ENCODE measurements at places on chromosomes 12 and 14.

- no peak for DNase-seq
These were observed 46.2 kb downstream of the DPF3 start for GRCh38 chr14:72847721-72848120.

DNA sequence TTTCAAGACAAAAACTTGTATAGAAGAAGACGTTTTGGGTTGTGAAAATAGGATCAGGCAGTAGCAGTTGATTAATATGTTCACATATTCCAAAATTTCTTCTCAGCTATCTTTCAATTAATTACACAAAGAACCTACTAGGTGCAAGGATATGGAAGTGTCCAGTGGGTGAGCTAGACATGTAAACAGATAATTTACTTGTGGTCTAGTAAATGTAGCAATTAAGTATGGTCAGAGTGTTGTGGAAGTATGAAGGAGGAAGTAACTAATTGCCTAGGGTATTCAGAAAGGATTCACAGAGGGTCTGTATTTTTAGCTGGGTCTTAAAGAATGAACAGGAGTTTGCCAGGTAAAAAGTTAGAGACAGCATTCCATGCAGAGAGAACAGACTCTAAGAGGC, 5.9 kb downstream of the GOLGA5 start:
- DNase-seq, result no peak

- DNase-seq, result no peak
These were observed 8.0 kb downstream of the KRT2 start for GRCh38 chr12:52644078-52644415.

DNA sequence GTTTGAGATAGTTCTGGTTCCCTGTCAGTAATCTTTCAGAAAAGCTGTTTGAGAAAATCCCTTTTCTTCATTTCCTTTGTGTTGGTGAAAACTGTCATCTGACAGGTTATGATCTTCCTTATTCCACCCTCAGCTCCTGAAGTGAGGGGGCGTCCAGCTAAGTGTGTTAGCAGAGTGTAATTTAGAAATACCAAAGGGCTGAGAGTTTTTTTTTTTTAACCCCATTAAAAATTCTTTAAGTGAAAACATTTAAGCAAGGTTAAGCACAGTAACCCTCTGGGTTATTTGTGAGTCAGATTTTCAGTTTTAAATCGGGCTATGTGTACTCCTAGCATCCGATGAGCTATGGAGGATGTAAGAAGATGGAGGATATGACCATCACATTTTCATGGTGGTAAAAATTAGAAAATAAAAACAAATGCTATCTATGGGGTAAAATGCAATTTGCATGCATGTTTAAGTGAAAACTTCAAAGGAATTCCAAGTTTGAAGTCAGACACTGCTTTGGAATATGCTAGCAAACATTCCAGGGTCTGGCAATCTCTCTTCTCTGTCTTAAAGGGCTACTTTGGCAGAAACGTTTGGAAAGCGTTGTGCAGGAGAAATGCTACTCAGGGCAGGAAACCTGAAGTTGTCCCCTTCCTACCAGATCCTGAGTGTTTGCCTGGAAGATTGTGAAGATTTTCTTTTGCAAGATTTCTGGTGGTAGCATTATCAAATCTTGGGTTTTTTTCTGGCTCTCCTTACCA, 197.0 kb upstream of the PRICKLE1 start:
- DNase-seq, result no peak

DNA sequence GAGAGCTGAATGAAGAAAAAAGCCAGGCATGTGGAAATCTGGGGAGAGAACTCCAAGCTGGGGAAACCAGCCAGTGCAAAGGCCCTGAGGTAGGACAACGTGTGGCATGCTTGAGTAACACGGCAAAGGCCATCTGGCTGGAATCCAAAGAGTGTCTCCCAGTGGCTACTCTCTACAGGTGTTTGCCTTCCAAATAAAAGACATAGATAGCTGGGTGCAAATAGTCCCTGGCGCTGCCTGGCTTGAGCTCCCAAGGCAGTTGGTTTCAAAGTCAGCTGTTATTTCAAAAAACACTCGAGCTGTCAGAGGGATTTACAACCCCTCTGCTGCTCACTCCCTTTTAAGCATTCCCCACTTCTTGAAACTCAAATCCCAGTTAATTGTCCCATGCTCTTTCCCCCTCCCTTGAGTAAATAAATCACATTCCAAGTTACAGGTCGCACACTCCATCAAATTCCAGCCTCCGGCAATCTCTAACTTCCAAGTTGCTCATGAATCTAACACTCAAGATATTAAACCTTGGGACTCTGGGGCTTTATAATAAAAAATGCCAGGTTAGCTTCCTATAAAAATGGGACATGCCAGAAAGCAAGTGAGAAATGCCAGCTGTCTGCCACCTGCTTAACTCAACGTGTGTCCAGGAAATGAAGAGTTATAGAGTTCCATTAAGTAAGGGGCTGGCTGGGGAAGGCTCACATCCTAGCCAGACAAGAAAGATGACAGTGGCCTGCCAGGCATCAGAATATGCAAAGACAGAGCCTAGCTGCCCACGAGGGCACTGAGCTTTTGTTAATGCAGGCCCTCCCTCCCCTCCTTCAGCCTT, 133.6 kb upstream of the NOS1 start:
- no peak for DNase-seq

- no peak for DNase-seq
These were observed 19.3 kb downstream of the BRF1 start for GRCh38 chr14:105281371-105282097.

DNA sequence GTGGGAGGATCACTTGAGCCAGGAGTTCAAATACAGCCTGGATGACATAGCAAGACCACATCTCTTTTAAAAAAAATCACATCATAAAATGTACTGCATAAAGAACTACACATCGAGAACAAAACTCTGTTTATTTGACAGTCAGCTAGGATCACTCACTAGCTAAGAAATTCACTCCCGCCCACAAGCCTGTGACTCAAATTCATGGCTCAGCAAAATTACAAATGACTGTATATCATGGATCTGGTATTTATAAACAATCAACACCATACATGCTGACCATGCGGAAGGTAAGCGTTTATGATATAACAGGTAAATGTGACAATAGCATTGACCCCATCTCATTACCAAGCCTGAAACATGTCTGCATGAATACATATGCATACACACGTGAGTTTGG, 206.5 kb downstream of the EFCAB11 start:
- DNase-seq, result no peak

DNA sequence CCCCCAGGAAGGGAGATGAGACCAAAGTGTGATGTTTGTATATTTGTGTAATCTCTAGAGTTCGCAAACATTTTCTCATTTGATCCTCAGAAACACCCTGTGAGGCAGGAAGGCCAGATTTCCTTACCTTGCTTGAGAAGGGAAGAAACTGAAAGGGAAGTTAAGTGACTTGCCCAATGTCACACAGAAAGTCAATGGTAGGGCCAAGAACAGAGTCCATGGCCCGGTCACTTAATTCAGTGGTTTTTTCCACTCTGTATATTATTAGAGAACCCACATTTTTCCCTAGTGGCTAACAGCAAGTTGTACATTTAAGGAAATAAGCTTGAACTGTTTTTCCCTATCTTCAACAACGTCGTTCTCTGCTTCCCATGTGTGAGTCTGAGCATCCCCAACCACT, 25.6 kb upstream of the CHPT1 start:
- DNase-seq, result no peak

DNA sequence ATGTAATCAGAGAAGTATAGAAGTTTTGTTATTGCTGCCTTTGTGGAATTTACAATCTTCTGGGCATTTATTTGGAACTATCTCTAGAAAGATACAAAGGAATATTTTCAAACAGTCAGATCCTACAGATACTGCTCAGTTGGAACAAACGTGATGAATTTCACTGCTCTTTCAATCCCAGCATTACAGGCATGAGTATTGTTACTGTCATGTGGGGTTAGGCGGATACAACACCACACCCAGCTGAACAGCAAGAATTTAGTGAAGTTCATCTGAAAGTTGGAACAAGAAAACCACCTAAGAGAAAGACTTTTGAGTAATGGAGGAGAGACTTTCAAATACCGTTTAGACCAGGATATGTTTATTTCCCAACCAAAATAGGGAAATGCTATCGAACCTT, 123.3 kb upstream of the PLXNC1 start:
- DNase-seq, result no peak

GRCh38 chr12:125121106-125121505, 55.9 kb downstream of the AACS start:
- no peak for DNase-seq

DNA sequence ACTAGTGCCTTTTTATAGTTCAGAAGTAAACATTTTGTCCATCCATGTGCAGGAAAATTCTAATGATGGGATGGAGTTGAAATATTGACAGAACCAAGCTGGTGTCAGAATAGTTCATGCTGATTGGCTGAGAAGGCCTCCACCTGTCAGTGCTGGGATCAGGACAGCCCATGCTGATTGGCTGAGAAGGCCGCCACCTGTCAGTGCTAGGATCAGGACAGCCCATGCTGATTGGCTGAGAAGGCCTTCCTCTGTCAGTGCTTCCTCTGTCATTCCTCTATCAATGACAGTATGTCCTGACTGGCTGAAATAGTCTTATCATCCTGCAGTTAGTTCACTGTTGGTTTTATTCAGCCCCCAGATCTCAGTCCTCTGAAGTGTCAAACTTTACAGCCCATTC, 95.7 kb downstream of the PPP2R5C start:
- DNase-seq, result no peak

- DNase-seq, result no peak
These were observed 104.0 kb upstream of the PLEKHA5 start for GRCh38 chr12:19025582-19025981.

GRCh38 chr14:36177489-36177888, 967 bp upstream of the PTCSC3 start:
- no peak for DNase-seq

DNA sequence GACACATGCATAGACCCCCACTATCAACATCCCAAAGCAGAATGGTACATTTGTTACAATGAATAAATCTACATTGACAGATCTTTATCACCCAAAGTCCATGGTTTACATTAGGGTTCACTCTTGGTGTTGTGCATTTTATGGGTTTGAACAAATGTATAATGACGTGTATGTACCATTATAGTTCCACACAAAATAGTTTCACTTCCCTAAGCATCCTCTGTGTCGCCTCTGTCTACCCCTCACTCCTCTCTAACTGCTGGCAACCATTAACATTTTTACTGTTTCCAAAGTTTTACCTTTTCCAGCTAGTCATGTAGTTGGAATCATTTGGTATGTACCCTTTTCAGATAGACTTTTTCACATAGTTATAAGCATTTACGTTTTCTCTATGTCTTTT, 69.5 kb upstream of the LMO3 start:
- no peak for DNase-seq

DNA sequence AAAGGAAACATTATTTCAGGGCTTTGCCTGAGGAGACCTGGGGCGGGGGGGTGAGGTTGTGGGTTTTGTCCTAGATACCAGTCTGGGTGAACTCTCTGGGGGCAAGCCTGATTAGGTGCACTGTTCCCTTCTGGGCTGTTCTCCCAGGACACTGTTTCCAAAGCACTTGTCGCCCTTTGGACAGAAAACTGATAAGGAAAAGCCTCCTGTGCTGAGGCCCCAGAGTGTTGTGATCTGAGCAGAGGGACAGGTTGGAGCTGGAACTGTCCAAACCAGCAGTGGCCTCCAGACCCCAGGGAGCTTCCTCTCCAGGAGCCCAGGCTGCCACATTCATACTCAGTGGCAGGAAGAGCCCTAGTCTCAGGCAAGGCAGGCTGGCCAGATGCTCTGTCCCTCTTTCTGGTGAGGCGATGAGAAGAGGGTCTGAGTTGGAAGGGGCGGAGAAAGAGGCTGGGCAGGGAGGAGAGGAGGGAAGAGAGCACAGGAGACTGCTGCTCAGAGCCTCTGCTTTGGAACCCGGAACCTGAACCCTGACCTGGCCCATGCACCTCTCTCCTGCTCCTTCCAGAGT, 1.9 kb downstream of the GALNT16 start:
- DNase-seq, result no peak

DNA sequence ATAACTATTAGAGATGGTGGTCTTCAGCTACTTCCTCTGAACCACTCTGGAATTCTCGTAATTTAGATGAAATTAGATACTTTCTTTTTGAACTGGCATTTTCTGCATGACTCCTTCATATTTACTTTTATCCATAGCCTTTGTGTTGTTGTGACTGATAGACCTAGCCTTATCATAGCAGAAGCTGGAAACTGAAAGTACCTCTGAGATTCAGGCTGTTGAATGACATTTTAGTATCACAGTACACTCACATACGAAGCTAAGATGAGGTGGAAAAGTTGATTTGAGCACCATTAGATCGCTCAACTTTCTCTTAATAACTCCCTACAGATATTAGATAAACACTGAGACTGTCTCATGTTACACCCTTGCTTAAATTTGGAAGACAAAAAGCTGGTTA, 525.1 kb upstream of the FBXO33 start:
- DNase-seq, result no peak

- DNase-seq, result no peak
These were observed 24.3 kb upstream of the PLEK2 start for GRCh38 chr14:67436006-67436866.

DNA sequence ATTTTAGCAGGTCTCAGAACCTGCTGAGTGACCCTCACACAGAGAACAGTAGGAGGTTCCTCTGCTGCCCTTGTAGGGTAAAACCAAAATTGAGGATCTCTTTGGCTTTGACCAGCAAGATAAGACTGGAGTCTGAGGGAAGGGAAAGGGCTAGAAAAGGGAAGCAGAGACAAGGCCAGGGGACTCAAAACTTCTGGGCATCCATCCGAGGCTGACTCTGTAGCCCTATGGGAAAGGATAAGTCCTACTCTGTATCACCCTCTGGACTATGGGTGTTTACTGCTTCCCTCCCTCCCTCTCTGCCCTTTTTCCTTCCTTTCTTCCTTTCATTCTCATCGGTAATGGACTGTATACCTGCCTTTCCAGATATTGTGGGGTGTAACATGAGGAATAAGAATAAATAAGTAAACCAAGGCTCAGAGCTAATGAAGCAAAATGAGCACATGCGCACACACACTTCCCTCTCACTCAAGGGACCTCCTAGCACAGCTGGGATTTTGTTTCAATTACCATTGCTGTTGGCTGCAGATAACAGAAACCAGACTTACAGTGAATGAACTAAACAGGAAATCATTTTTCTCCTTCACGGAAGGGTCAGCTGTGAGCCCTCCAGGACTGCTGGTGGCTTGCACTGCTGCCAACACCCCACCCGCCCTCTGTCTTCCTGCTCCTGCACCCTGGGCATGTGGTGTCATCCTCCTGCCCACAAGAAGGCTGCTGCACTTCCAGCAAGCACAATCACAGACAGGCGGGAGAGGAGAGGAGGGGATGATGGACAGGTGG, 404.4 kb upstream of the CCDC196 start:
- DNase-seq, result no peak

GRCh38 chr14:34874386-34875030, 652 bp downstream of the BAZ1A start:
- no peak for DNase-seq

DNA sequence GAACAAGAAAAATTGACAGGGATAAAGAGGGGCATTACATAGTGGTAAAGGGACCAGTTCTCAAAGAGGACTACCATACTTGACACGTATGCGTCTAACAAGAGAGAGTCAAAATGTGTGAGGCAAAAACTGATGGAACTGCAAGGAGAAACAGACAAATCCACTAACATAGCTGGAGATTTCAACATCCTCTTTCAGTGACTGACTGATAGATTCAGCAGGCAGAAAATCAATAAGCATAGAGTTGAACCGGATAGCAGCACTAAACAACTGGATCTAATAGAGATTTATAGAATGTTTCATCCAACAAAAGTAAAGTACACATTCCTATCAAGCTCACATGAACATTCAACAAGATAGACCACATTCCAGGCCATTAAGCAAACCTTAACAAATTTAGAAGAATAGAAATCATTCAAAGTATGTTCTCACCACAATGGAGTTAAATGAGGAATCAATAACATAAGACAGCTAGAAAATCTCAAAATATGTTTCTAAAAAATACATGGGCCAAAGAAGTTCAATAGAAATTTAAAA, 16.1 kb upstream of the CRACR2A start:
- DNase-seq, result no peak
